Aortic smooth muscle cell (primary cell): ENCODE measurements at places on chromosomes 7 and 10. TPM values are rescaled to one million over a fixed set of nuclear protein-coding genes. Genes with fewer than 3 reads are reported as not detected.

The GPER1 gene
- 2.5 and 3.2 TPM in 2 replicates for total RNA-seq

The MOGAT3 gene
- not detected in 2 replicates for total RNA-seq

The CHN2 gene
- total RNA-seq = 0.26 TPM in 1 of 2 replicates, not detected in the other

The OPN1SW gene
- total RNA-seq = not detected in 2 replicates

The AGR3 gene
- total RNA-seq = not detected in 2 replicates

The CPA1 gene
- not detected in 2 replicates for total RNA-seq

The TMEM213 gene
- not detected in 2 replicates for total RNA-seq

The HOXA2 gene
- 0.79 and 0.99 TPM in 2 replicates for total RNA-seq

The POR gene
- total RNA-seq = 57.6 and 91.3 TPM in 2 replicates

The EGFR gene
- 42.1 and 75.2 TPM in 2 replicates for total RNA-seq

The VENTX gene
- total RNA-seq = not detected in 2 replicates

The CNNM1 gene
- under 0.01 TPM in 1 of 2 replicates, not detected in the other for total RNA-seq

The ATOH7 gene
- under 0.01 TPM in 1 of 2 replicates, not detected in the other for total RNA-seq

The PLEKHS1 gene
- total RNA-seq = not detected in 2 replicates

The MYH16 gene
- total RNA-seq = not detected in 2 replicates

The GIMAP4 gene
- 0.13 and 0.81 TPM in 2 replicates for total RNA-seq

The FAM53B gene
- total RNA-seq = 8.3 and 9.7 TPM in 2 replicates

The GPR37 gene
- total RNA-seq = 2.4 and 4.8 TPM in 2 replicates

The PNLIPRP1 gene
- total RNA-seq = not detected in 2 replicates

The HDAC9 gene
- total RNA-seq = 21.5 and 83.2 TPM in 2 replicates

The NPY4R2 gene
- total RNA-seq = not detected in 2 replicates

The AS3MT gene
- total RNA-seq = 8.2 and 9.8 TPM in 2 replicates

The CTTNBP2 gene
- total RNA-seq = 1.5 and 1.9 TPM in 2 replicates

The CCDC136 gene
- total RNA-seq = 5.8 and 7.6 TPM in 2 replicates

The OR2A42 gene
- total RNA-seq = 0.06 TPM in 1 of 2 replicates, not detected in the other

The GFRA1 gene
- under 0.01 and 0.12 TPM in 2 replicates for total RNA-seq

The OR2A5 gene
- total RNA-seq = not detected in 2 replicates

The ITPRID1 gene
- total RNA-seq = not detected in 2 replicates

The MRLN gene
- total RNA-seq = 0.12 TPM in 1 of 2 replicates, not detected in the other

The OR6V1 gene
- not detected in 2 replicates for total RNA-seq

The CUBN gene
- 2.2 and 2.4 TPM in 2 replicates for total RNA-seq

The AKR1C1 gene
- total RNA-seq = 330 and 378 TPM in 2 replicates

The MAGI2 gene
- total RNA-seq = 4.6 and 10.3 TPM in 2 replicates

The ZNF727 gene
- 1.8 and 2.1 TPM in 2 replicates for total RNA-seq

The NCF1 gene
- not detected in 2 replicates for total RNA-seq

The LIPN gene
- not detected in 2 replicates for total RNA-seq

The TAF3 gene
- 1.5 and 1.6 TPM in 2 replicates for total RNA-seq

The SGMS1 gene
- 51.7 and 59.2 TPM in 2 replicates for total RNA-seq

The SPRN gene
- 0.12 and 0.13 TPM in 2 replicates for total RNA-seq

The PLXDC2 gene
- 12.8 and 51.4 TPM in 2 replicates for total RNA-seq

The FZD8 gene
- 8.6 and 23.1 TPM in 2 replicates for total RNA-seq

The TMEM248 gene
- 74.5 and 86.5 TPM in 2 replicates for total RNA-seq
